NCI-H1694 (cell line): ENCODE measurements at places on chromosomes 5 and 9.

DNA sequence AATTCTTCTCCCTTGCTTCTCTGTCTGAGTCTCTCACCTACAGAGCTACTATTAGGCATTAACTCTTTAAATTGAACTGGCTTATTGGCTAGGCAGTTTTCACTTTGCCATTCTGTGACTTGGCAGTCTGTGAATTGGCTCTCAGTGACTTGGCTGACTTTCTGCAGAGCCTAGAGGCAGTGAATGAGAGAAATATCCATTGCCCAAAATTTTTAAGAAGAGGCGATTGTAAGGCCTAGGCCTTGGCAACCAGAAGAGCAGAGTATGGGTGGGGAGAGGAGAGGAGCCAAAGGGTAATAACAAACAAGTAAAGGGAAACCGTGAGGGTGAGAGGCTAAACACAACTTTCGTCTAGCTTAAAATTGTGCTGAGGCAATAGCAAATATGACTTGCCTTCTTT is 176.7 kb downstream of the PRR16 start:
- DNase-seq, result no peak

DNA sequence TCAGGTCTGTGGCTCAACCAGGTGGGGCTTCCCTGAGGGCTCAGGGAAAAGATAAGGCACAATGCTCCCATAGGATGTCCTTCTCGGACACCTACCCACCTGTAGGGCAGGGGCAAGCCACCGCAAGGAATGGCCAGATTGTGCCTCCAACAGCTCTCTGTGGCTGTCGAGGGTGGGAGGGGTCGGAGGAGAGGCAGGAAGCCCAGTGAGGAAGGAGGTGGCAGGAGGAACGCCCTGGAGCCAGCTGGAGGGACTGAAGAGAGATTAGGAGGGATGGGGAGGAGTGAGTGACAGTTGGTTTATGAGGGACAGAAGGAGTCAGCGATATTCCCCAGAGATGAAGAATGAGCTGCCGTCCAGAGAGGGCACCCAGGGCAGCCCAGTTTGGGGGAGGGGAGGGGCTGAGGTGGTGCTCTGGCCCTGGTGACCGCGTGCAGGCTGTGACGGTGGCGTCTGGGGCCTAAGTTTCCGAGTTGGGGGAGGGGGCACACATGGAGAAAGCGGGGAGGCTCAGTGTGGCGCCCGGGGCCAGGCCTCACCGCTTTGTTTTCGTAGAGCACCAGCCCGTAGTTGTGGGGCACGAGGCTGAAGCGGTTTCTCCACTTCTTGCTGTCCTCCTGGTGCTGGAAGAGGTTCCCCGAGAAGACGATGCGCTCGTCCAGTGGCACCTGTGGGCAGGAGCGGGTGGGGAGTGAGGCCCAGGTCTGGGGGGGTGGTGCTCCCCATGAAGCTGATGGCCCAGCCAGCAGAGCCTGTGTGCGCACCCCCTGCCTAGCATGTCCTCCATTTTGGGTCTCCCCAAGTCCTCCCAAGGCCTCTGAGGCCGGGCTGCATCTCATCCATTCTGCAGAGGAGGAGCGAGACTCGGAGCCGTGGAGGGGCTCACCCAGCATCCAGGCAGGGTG is 75.6 kb downstream of the LRSAM1 start:
- DNase-seq, result no peak

DNA sequence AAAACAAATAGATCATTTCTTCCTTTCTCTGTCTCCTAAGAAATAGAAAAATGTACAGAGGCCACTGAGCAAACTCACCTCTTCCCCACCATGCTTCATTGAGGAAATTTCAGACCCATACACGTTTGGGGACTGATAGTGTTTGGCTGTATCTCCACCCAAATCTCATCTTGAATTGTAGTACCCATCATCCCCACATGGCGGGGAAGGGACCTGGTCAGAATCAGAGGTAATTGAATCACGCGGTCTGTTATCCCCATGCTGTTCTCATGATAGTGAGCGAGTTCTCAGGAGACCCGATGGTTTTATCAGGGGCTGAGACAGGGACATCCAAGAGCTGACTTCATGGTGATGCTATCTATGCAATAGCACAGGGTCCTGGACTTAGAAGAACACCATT is 1655.8 kb downstream of the MAT2B start:
- no peak for DNase-seq

- DNase-seq, result no peak
These were observed 32.8 kb downstream of the ANGPTL2 start for GRCh38 chr9:127089631-127090081.

GRCh38 chr9:126114850-126115460 is 211.7 kb upstream of the MVB12B start:
- no peak for DNase-seq

DNA sequence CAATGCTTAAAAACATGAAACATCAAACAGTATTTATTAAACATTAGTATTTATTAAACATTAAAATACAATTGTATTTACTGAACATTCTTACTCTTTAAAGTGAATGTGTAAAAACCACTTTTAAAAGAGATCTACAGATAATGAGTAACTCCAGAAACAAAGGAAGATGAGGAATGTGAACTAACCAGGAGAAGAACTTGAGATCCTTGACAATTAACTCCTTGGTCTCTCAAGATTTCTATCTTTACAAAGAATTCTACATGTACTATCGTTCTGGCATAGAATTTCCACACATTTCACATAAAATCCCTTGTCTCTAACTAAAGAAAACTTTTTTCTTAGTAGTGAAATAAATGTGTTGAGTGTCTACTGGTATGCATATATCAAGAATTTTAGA is 28.7 kb upstream of the IFNE start:
- no peak for DNase-seq

- DNase-seq, result no peak
These were observed 90.8 kb downstream of the HRH2 start for GRCh38 chr5:175748650-175749049.

DNA sequence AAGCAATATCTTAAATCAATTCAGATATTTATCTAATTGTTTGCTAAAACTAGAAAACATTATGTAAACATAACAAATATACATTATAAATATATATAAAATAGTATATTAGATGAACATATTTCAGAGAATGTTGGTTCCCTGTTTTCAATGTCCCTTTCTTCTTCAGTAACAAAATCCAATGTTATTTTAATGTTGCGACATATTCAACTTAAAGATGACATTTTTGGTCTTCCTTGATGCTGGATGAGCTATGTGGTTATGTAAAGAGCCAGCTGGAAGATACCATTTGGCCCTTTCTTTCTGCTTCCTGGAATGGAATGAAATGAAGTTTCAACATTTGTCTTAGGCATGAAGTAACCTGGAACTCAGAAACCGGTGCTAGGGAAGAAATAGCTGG is 668.1 kb upstream of the CDH6 start:
- no peak for DNase-seq

DNA sequence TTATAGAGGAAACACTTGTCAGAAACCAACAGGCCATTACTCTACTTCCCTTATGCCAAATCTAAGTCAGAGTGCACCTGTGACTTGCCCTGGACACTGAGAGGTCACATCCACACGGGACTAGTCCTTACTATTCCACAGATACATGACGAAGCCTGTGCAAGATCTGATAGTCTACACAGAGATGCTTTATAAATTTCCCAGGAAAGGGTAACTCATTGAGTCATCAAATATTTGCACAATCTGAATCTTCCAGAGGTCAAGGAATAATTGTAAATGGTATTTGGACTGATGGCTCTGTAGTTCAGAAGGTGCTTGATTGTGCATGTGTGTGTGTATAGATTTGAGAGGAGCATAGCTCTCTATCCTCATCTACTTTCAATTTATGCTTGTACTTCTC is 55.2 kb upstream of the JAK2 start:
- no peak for DNase-seq

- DNase-seq, result no peak
These were observed 343.6 kb downstream of the SPATA31D1 start for GRCh38 chr9:82332018-82332773.

- DNase-seq, result no peak
These were observed 2.6 kb upstream of the SMIM23 start for GRCh38 chr5:171783051-171783450.

DNA sequence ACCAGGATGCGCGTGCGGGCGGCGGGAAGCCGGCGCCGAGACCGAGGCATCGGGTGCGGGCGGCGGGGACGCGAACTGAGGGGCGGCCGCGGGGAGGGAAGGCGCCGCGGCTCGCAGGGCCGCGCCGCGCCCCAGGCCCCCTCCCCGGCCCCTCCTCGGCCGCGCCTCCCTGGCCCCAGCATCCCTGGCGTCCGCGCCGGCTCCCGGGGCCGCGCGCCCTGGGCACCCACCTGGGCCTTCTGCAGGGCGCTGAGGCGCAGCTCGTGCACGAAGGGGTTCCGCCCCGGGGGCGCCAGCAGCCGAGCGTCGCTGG is 324 bp downstream of the LPCAT1 start:
- no peak for DNase-seq

DNA sequence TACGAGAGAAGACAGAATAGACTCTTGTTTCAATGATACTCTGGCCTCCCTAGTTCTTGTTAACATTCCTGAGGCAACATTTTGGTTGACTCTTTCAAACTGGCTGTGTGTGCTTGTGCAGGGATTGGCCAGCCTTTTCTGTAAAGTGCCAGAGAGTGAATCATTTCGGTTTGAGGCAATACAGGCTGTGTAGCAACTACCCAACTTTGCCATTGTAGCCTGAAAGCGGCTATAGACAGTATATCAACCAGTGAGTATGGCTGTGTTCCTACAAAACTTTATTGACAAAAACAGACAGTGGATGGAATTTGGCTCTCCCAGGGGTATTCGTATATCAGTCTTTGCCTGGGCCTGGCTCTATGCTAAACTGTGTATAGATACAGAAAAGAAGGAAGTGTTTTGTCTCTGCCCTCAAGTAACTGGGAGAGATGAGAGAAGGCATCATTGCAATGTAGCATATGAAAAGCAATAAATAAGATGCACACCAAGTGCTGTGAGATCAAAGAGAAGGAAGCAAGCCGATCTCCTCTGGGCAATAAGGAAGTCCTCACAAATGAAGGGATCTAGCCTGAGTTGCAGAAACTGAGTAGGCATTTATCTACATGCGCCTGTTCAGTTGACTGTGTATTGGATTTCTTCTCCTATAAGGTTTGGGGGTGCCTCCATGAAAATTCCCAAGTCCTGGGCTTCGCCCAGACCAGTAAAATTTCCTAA is 568.0 kb upstream of the KLF4 start:
- no peak for DNase-seq

DNA sequence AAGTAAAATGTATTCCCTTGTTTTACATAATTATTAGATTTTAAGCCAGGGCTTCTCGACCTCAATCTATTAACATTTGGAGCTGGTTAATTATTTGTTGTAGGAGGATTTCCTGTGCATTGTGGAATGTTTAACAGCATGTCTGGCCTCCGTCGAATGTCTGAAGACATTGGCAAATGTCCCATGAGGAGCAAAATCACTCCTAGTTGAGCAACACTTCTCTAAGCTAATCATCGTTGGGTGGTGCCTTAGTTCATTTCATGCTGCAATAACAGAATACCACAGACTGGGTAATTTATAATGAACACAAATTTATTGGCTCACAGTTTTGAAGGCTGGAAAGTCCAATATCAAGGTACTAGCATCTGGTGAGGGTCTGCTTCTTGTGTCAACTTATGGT is 13.4 kb upstream of the VPS13A start:
- DNase-seq, result no peak
